ENCODE measurements at places on chromosomes 13 and 19.

DNA sequence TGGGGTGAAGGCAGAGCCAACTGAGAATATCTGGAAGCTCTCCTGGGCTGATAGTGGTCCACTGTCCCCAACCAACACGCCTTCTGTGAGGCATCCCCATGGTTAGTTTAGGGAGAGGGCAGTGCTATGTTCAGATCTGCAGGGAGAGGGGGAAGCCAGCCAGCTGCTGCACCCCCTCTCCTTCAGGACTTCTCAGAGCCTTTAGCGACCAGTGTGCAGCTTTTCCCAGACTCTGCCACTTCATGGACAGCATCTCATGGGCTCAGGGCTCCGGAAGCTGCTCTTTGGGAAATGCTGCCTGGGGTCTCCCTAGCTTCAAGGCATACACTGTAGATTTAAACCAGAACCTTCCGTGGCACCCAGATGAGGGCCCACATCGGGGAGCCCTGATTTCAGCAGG is 33.5 kb downstream of the TMED1 start:
- no peaks in the 10 kb centered on the region for H3K4me1 ChIP-seq
- no peak for DNase-seq
- H3K36me3 ChIP-seq = peaks cover 51% of the 10 kb centered on the region

DNA sequence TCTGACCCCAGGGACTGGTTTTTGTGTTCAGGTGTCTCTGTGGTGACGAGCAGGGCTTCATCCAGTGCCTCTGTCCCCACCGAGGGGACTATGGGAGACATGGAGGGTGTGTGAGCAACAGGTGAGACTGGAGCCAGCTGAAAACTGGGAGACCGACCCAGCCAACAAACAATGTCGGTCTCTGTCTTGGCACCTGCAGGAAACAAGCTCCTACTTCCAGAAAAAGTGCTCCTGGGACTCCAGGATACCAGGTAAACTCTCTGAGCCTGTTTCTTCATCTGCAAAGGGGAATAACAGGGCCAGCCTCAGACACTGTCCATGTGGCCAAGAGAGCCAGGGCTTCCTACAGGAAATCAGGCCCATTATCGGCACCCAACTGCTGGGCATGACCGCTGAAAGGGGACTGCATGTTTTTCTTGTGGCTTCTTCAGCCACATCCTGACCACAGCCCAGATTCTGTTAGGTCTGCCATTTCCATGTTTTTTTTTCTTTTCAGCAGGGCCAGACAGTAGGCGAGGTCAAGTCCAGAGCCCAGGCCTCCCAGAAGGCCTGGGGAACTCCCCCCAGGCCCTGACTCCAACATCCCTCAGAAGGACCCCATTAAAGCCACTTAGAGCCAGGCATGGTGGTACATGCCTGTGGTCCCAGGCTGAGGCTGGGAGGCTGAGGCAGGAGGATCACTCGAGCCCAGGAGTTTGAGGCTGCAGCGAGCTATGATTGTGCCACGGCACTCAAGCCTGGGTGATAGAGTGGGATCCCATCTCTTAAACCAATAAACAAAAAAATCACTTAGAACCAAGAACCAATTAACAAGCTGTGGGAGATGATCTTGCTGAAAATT is 836 bp upstream of the BST2 start:
- H3K36me3 ChIP-seq = no peaks in the 10 kb centered on the region
- no peaks in the 10 kb centered on the region for H3K27me3 ChIP-seq
- peak overlapping the region; percentile 76 for H3K27ac ChIP-seq
- H3K4me3 ChIP-seq = peak overlapping the region; percentile 37

DNA sequence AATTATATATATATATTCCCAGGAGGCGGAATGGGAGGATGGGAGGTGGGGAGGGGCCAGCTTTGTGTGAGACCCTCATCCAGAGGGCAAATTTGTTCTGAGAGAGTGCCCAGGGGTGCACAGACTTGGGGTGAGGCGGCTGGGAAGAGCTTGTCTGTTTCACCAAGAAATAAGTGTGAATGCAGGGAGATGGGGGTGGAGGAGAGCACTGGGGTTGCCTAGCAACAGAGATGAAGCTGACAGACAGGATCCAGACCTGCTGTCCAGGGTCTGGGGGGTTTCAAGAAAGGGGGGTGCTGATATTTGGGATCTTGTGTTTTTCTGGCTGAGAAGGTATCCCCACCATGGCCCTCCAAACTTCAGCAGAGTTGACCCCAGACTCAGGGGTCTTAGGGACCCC is 18.6 kb upstream of the TNFAIP8L1 start:
- H3K36me3 ChIP-seq = no peaks in the 10 kb centered on the region
- H3K4me3 ChIP-seq = no peak overlapping the region
- no peak for DNase-seq
- no peak overlapping the region for H3K27ac ChIP-seq
- H3K27me3 ChIP-seq = no peaks in the 10 kb centered on the region

GRCh38 chr19:4711211-4711610 is 12.4 kb downstream of the DPP9 start:
- no peak overlapping the region for H3K27ac ChIP-seq
- H3K27me3 ChIP-seq = no peaks in the 10 kb centered on the region
- DNase-seq = no peak
- H3K36me3 ChIP-seq = peaks cover 25% of the 10 kb centered on the region

DNA sequence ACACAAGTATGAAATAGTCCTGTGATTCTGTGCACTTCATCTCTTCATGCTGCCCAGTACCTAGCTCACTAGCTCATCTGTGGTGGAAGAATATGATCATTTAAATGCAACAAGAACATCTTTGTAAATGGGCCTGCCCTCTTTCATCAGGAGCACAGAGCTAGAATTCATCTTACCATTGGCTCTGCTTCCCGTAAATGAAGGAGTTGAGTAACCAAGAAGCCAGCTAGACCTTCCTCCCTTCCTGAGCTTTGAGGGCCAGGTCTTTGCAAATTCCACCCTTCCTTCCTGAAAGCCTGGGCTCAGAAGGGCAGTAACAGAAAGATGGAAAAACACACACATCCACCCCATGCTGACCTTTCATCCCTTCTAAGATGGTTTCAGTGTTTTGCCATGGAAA is 82.0 kb downstream of the FRY start:
- no peaks in the 10 kb centered on the region for H3K4me1 ChIP-seq
- no peak overlapping the region for H3K27ac ChIP-seq
- no peaks in the 10 kb centered on the region for H3K27me3 ChIP-seq

DNA sequence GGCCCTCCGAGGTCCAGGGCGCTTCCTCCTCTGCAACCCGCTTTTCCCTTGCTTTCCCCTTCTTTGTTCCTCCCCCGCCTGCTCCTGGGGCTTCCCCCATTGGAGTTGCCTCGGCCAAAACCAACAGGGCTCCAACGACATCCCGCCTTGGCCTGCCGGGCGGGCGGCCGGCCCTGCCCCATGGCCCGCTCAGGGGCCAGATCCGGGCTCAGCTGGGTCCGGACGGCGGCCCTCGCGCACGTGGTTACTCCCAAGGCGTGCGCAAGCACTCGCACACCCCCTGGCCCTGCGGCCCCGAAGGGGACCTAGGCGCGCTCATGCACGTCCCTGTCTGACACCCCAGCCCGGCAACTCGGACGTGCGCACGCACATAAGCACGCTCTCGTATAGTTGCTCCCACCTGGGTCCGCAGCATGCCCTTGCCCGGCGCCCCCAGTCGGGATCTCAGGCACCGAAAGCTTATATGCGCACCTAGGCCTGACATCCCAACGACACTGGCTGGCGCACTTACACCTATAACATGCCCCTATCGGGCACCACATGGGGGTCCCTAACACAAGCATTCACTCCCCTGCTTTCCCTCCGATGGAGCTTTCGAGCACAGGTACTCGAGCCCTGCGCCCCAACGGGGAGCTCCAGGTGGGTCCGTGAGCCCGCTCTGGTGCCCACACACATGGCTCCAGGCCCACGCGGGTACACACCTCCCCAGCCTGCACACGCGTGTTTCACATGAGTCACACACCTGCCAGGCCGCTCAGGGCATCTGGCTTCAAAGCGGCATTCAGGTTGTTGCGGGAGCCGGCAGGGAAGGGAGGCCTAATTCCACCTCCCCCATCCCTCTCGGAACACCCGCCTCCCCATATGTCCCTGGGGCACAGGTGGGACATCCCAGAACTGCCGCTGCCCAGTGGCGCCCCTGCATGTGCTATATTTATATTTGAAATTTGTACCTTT is 15.0 kb downstream of the NFIX start:
- H3K4me1 ChIP-seq = no peaks in the 10 kb centered on the region
- H3K27me3 ChIP-seq = peaks cover 37% of the 10 kb centered on the region
- no peak overlapping the region for H3K27ac ChIP-seq
- DNase-seq = no peak
- H3K36me3 ChIP-seq = no peaks in the 10 kb centered on the region

DNA sequence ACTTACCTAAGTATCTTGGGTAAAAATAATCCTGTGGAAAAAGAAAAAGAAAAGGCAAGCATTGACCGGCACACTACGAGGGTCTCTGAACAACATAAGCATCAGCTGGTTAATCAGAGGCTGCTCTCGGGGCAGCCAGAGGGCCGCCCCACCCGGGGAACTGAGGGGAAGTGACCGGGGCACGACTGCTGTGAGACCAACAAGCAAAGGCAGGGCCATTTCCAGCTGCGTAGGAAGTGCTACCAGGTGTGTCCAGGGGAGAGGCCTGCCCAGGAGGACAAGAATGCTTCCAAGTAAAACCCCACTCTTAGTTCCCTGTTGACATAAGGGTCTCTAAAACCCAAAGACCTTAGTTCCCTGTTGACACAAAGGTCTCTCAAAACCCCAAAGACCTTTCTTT is 15.9 kb downstream of the GAS6 start:
- no peaks in the 10 kb centered on the region for H3K27me3 ChIP-seq
- no peak overlapping the region for H3K4me3 ChIP-seq
- peaks cover 8% of the 10 kb centered on the region for H3K4me1 ChIP-seq
- no peak overlapping the region for H3K27ac ChIP-seq
- H3K36me3 ChIP-seq = peaks cover 6% of the 10 kb centered on the region

GRCh38 chr19:34428549-34429285 is 536 bp downstream of the UBA2 start:
- peak; percentile 14 for DNase-seq
- H3K4me1 ChIP-seq = no peaks in the 10 kb centered on the region
- peak overlapping the region; percentile 86 for H3K27ac ChIP-seq
- no peaks in the 10 kb centered on the region for H3K36me3 ChIP-seq

- H3K27me3 ChIP-seq = no peaks in the 10 kb centered on the region
- no peaks in the 10 kb centered on the region for H3K4me1 ChIP-seq
- no peak overlapping the region for H3K27ac ChIP-seq
- H3K4me3 ChIP-seq = no peak overlapping the region
- DNase-seq = no peak
- no peaks in the 10 kb centered on the region for H3K36me3 ChIP-seq
Observed at GRCh38 chr13:45206340-45206739, 5.5 kb upstream of the KCTD4 start.

DNA sequence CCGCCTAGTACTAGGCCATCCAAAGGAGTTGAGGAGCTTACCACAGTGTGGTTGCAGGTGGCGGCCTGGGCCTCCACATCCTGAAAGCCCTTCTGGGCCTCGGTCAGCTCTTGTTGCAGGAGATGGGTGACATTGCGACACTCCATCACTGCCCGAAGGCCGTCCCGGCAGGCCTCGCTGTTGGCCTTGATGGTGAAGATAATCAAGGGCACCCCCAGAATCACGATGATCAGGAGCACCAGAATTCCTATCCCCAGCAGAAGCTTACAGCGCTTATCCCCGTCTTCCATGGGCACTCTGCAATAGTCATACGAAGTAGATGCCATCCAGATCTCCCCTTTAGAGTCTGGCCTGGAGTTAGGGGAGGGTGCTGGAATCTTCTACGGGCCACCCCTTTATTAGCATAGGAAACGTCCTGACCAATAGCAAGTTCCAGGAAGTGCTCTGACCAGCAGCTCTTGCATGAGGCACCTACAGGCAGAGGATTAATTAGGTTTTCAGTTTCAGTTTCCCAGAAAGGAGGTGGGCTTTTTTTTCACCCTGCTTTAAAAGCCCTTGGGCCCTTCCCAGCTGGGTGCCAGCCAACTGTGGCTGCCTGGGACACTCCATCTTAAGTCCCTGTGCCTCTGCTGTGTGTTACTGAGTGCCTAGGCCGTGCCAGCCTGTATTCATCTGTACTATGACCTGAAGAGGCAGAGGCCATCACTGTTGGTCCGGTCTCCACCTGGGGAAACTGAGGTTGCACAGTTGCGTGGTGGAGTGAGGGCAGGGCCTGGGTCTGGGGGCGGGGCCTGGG is at the start of gene BST2:
Gene BST2 (minus strand): TSS at position 381 of the 796 bp plus-strand sequence. CDS start 55 bp downstream, at position 326.
- peak within 1 kb of the TSS; percentile 99 for H3K27ac ChIP-seq
- peak; percentile 74 for DNase-seq
- H3K4me3 ChIP-seq = peak within 1 kb of the TSS; percentile 82
- H3K27me3 ChIP-seq = no peaks in the 10 kb centered on the region
- H3K4me1 ChIP-seq = no peaks in the 10 kb centered on the region
- H3K36me3 ChIP-seq = no peaks in the 10 kb centered on the region

- DNase-seq = no peak
- H3K27ac ChIP-seq = peak overlapping the region; percentile 85
- no peaks in the 10 kb centered on the region for H3K36me3 ChIP-seq
Observed at GRCh38 chr19:56139847-56140582, 1.1 kb upstream of the ZNF444 start.

DNA sequence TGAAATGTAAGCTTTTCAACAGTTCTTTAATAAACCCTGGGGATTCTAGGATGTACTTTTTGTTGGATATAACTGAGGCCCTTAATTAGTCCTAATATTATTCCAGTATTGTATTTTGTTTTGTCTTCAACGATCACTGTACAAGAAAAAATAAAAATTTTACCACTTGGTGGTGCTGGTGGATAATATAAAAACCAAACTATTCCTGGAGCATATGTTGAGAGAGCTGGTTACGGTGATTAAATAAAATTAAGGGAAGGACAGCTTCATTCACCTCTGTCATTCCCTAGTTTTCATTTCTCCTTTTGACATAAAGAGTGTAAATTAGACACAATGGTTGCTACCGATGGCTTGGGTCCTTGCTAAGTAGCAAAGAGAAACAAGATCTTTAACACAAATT is 598.6 kb upstream of the PCDH20 start:
- peak overlapping the region; percentile 47 for H3K4me3 ChIP-seq
- no peaks in the 10 kb centered on the region for H3K27me3 ChIP-seq
- no peak overlapping the region for H3K27ac ChIP-seq
- H3K36me3 ChIP-seq = no peaks in the 10 kb centered on the region
- DNase-seq = no peak
- no peaks in the 10 kb centered on the region for H3K4me1 ChIP-seq

- H3K27me3 ChIP-seq = no peaks in the 10 kb centered on the region
- H3K4me3 ChIP-seq = no peak overlapping the region
- H3K36me3 ChIP-seq = no peaks in the 10 kb centered on the region
- DNase-seq = no peak
Observed at GRCh38 chr13:37685206-37685605, 86.6 kb upstream of the POSTN start.

- no peaks in the 10 kb centered on the region for H3K27me3 ChIP-seq
- H3K36me3 ChIP-seq = peaks cover 5% of the 10 kb centered on the region
- peaks cover 11% of the 10 kb centered on the region for H3K4me1 ChIP-seq
Observed at GRCh38 chr13:112881656-112882554, 87.1 kb upstream of the MCF2L start.

DNA sequence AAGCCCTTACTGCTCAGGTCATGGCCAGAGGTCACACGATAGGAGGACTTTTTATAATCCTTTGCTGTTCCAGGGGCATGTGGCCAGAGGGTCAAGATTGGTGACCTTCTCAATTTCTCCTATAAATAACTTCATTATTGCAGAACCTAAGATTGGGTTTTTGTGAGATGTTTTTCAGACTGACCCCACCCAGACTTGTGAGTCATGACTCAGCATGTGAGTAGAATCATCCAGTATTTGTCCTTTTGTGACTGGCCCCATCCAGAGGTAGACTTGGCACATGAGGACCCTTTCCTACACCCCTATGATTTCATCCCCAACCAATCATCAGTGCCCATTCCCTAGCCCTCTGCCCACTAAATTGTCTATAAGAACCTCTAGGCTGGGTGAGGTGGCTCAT is 84.5 kb upstream of the ABCC4 start:
- no peak overlapping the region for H3K27ac ChIP-seq
- no peaks in the 10 kb centered on the region for H3K36me3 ChIP-seq
- H3K4me1 ChIP-seq = no peaks in the 10 kb centered on the region
- no peaks in the 10 kb centered on the region for H3K27me3 ChIP-seq
- H3K4me3 ChIP-seq = no peak overlapping the region

Data from kidney (tissue), 22 donors.